Activated T-helper 1 cell treated with Interleukin-2 at 50 U/mL for 16 hours (primary cell): ENCODE measurements at places on chromosomes 11 and 22.

DNA sequence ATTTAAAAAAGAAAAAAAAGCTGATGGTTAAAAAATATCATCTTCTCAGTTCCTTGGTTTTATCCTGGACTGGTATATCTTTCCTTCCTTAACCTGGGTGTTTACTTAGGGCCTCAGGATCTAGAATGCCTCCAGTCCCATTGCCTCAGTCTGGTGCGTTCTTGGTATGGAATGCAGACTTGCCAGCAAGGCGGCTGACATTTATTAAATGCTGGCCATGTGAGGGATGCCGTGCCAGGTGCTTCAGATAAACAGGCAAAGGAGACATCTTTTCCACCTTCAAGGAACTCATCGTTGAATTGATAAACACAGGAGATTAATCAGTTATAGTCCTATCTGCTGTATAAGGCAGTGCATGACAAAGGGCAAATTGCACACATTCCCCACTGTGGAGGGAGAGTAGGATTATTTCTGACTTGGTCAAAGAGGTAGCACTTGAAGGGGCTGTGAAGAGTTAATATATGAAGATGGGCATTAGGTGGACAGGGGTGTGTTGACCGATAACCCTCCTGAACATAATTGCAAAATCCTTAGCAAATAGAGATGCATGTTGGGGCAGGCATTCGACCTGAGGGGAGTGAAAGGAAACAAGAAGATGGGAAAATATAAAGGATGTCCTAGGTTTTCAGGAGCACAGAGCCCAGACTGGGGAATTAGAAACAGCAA is 54.4 kb downstream of the ALX4 start:
- DNase-seq = no peak

DNA sequence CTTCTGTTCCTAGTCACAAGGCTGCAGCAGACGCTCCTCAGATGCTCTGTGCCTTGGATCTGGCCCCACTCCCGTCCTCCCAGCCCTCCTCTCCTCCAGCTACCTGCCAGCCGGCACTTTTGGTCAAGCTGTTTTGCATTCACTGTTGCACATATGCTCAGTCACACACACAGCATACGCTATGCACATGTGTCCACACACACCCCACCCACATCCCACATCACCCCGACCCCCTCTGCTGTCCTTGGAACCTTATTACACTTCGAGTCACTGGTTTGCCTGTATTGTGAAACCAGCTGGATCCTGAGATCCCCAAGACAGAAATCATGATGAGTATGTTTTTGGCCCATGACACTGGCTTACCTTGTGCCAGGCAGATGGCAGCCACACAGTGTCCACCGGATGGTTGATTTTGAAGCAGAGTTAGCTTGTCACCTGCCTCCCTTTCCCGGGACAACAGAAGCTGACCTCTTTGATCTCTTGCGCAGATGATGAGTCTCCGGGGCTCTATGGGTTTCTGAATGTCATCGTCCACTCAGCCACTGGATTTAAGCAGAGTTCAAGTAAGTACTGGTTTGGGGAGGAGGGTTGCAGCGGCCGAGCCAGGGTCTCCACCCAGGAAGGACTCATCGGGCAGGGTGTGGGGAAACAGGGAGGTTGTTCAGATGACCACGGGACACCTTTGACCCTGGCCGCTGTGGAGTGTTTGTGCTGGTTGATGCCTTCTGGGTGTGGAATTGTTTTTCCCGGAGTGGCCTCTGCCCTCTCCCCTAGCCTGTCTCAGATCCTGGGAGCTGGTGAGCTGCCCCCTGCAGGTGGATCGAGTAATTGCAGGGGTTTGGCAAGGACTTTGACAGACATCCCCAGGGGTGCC is 109.8 kb downstream of the BCR start:
- peak; percentile 24 for DNase-seq

DNA sequence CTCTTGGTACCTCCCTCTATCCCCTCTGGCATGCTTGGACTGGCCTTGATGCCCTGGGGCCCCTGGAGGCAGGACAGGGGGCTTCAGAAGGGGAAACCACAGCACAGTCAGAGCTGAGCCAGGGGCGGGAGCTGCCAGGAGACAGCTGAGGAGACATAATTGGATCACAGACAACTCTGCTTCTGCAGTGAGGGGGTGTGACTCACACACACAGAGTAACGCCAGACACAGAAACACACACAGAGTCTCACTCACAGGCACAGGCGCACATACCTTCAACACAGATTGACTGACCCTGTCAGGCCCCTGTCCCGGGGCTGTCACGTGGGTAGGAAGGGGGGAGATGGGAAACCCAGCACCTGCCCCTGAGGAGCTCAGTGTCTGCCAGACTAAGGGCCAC is 20.6 kb downstream of the STARD10 start:
- DNase-seq = no peak

DNA sequence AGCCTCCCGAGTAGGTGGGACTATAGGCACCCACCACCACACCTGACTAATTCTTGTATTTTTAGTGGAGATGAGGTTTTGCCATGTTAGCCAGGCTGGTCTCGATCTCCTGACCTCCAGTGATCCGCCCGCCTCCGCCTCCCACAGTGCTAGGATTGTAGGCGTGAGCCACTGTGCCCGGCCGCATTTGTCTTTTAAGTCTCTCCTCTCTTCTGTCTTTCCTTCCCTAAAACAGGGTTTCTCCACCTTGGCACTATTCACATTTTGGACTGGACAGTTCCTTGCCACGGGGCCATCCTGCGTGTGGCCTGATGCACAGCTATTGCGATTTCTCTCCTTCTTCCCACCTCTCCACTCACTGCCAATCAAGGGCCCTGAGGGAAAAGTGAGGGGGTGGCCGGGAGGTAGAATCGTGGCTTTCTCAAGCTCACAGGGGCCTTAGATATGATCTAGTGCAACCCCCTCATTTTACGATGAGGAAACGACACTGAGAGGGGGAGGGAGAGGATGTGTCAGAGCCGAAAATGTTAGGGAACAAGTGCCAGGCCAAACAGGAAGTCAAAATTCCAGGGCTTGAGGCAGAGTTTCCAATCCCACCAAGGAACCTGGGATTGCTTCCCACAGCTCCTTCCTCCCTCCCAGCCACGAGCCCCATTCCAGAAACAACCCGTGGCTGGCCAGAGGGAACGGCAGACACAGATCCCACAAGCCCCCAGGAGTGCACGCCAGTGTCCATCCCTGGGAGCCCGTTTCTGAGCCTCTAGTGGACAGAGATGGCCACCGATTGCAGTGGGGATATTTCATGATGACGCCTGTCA is 21.2 kb downstream of the SCGB1A1 start:
- DNase-seq = no peak

- no peak for DNase-seq
These were observed 3.7 kb upstream of the CHST1 start for GRCh38 chr11:45669146-45669545.

GRCh38 chr11:65571420-65571819 is 918 bp upstream of the FAM89B start:
- DNase-seq = no peak

GRCh38 chr22:40383905-40384304 is 13.5 kb downstream of the SGSM3 start:
- no peak for DNase-seq

GRCh38 chr11:17921659-17922415 is 91.0 kb downstream of the SERGEF start:
- DNase-seq = no peak

GRCh38 chr11:17383461-17383860 is 5.0 kb downstream of the KCNJ11 start:
- DNase-seq = no peak

DNA sequence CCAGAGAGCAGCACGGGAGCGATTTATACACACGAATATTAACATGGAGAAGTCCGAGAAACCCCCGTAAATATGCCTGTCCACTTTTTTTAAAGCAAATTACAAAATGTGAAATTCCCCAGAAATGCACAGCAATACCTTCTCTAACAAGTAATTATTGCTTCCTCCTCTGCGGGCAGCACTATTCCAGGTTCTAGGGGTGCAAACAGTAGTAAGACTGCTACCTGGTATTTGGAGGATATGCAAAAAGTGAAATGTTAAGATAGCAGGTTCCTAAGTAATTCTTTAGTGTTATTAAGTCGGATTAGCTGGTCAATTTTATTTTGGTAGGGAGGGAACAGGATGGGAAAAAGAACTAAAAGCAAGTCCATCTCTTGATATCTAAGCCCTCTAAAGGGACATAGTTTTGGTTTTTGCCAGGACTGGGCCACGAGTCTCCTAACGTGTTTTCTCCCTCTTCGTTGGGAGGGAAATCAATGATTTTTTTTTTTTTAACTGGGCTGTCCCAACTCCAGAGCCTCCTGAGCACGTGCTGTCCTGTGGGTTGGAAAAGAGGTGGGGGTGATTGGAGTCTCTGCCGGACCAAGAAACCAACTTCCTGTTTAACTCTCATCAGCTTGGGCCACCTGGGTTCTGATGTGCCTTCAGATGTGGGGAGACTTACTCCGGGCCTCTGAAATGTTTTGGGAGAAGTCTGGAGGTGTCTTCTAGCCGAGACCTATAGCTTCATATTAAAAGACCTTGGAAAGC is 1.7 kb upstream of the XBP1 start:
- no peak for DNase-seq

GRCh38 chr11:130915603-130916237 is 559 bp downstream of the SNX19 start:
- no peak for DNase-seq

DNA sequence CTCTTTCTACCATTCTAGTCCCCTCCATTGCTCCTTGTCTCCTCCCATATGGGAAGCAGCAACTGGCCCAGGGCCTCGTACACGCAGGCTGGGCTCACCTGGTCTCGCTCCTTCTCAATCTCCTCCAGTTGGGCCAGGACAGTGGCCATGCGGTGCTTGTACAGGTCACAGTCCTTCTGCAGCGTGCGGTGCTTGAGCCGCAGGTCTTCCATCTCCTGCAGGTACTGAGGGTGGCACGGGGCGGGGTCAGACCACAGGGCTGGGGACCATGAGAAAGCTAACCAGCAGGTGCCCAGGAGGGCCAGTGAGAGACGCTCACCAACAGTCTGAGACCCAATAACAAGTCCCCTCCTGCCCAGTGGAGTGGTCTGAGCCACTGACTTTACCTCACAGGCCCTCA is 11.5 kb downstream of the CARD10 start:
- DNase-seq = no peak

DNA sequence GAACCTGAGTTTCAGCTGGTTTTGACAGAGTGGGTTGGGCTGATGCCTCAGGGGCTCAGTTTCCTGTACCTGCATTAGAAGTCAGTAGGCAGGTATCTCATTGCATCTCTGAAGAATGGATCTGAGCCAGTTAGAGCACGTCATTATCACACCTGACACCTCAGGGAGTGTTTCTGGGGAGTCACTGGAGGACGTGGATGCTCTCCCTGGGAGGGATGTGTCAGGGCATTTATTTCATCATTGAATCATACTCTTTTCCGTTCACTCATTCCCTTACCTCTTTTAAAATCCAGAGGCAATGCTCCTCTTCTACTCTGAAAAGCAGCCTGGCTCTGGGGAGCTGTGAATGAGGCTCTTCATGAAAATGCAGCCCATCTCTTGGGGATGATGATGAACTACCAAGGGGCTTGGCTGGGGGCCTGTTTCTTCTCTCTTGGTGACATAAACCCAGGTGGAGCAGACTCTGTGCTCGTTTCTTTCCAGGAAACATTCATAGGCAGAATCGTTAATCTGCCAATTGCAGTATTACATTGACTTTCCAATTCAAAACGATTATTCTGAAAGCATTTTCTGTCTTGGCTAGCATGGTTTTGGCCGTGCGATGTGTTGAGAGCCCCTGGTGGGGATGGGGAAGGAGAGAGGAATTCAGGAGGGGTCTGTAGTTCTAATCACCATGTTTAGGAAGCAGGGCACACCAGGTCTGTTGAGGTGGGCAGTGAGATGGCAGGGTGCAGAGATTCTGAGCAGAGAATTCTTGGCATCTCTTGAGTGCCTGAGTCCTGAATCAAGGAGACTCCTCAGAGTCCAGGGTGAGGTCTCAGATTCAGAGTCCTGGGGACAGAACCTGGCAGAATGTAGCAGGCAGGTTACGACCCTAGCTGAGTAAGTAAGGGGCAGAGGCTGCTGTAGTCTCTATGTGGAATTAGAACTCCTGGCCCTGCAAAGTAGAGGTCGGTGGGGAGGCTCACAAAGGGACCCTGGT is 12.6 kb downstream of the PARVA start:
- DNase-seq = no peak

DNA sequence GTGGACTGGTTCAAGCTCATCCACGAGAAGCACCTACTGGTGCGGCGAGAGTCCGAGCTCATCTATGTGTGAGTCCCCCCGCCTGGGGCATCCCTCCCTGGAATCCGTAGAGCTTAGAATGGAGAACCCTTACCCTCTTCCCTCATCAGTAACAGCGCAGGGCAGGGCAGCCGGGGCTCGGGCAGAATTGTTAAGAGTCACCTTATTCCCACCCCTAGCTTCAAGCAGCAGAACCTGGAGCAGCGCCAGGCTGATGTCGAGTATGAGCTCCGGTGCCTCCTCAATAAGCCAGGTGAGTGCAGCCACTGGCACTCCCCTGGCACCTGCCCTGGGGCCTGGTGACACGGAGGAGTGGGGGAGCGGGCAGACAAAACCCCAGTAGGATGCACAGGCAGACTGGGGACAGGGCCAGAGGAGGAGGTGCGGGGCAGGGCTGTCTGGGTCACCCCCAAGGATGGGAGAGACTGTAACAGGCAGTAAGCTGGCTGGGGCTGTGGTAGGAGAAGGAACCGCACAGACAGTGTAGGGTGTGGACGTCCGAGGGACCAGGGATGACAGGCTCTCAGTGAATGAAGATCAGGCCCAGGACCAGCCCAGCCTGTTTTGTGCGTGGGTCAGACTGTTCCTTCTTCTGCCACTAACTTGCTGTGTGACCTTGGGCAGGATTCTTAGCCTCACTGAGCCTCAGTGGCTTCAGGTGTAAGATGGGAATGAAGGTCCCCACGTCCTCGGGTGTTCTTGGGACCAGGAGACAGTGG is 20.4 kb downstream of the C22orf23 start:
- no peak for DNase-seq

- DNase-seq = no peak
These were observed 25.0 kb upstream of the PHLDA2 start for GRCh38 chr11:2954263-2954662.

DNA sequence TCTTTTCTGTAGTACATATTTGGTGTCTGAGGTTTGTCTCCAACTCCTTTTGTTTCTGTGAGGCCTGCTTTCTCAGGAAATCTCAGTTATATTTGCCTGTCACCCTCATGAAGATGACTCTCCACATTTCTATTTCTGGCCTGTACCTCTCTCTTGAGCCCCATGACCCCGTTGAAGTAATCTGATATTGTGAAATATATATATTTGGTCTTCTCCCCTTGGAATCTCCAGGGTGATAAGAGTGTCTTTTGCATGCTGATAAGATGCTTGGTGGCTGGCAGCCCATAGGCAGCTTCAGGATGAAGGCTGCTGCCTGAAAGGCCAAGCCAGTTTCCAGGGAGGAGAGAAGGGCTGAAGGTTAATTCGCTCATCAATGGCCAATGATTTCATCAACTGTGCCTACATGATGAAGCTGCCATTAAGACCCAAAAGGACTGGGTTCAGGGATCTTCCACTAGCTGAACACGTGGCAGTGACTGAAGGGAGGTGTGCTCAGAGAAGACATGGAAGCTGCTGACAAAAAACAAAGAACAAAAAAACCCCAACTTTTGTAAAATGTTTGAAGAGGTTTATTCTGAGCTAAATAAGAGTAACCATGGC is 67.4 kb downstream of the MICAL2 start:
- DNase-seq = no peak

GRCh38 chr11:75562836-75563484 is 907 bp downstream of the SERPINH1 start:
- DNase-seq = no peak
